Kidney tubule cell (primary cell): ENCODE measurements at places on chromosomes 16 and 17.

GRCh38 chr17:12230481-12231354 is 210.0 kb downstream of the MAP2K4 start:
- no peak for DNase-seq

- DNase-seq = no peak
These were observed 101.2 kb downstream of the OR1D5 start for GRCh38 chr17:2962236-2962635.

GRCh38 chr17:57916925-57917858 is 38.0 kb downstream of the CUEDC1 start:
- peak; percentile 41 for DNase-seq

DNA sequence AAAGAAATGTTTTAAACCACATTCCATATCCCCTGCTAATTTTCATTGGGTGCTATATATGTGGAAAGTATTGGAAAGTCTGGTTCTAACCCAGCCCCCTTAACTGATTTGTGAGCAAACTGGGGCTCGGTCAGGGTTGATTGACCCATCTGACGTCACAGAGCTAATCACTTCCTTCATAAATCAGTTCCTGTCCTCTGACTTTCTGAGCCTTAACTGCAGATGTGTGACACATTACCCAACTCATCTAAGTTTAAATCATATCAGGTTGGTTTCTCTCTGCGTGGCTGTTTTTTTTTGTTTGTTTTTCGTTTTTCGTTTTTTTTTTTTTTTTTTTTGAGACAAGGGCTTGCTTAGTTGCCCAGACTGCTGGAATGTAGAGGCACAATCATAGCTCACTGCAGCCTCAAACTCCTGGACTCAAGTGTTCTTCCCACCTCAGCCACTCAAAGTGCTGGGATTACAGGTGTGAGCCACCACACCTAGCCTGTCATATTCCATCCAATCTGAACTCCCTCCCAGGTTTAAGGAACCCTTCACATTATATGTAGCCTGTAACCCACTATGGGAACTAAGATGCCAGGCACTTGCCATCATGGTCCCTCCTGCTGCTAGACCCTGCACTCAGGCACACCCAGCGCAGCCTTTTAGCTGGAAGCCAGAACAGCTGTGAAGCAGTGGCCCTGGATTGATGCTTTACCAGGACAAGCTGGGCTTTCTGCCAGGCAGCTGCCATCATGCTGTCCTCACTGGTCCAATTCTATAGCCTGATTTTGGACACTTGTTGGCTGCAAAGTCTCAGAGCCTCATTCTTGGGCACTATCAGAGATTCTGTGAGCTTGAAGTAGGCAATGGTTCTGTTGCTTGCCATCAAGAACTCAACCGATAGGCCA is 6.9 kb upstream of the BPTF start:
- peak; percentile 74 for DNase-seq

DNA sequence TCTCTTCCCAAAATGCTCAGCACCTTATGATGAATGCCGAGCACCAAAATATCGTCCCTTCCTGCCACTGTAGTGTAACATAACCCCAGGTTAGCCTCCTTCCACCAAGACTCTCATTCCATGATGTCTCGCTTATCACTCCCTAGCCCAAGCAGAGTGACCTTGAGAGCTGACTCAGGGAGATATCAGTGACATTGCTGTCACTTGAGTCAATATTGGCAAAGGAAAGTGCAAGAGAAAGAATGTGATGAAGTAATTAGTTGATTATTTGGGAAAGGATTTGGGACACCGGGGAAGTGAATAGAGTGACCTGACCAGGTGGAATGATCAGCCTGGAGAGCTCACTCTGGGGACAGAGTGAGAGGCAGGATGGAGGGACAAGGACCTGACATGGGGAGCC is 2.6 kb upstream of the ANKFN1 start:
- no peak for DNase-seq

DNA sequence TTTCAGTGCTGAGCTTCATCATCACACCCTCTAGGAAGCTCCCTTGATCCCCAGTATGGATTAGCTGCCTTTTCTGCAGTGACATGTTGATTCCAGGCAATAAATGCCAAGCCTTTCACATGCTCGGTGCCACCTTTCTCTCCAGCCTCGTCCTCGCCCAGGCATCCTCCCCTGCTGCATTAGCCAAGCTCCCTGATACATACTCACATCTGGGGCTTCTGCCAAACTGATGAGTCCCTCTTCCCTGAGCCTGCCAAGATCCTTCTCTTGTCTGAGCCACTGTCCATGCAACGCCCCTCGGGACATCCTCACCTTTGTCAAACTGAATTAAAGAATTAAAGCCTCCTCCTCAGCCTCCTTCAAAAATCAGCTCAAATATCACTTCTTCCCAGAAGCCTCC is 538.5 kb upstream of the CDH11 start:
- no peak for DNase-seq

DNA sequence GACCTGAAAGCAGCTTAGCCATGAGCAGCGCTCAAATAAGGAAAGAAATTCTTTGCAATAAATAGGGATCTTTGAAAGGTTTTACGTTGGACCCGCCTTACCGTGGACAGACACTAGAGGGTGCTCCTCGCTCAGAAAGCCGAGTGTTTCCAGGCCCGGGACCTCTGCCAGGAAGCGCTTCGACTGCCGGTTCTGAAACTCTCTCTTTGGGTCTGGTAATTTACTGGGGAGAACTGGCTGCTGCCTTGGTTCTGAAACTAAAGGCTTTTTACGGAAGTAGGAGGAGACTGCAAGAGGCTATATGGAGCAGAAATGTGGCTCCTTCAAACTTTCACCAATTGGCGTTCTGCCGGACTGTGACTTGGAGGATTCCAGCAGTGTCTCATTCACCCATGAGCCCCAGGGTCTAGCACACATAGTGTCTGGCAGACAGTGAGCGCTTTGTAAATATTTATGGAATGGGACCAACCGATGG is 45.6 kb upstream of the HOXB9 start:
- DNase-seq = peak; percentile 69

DNA sequence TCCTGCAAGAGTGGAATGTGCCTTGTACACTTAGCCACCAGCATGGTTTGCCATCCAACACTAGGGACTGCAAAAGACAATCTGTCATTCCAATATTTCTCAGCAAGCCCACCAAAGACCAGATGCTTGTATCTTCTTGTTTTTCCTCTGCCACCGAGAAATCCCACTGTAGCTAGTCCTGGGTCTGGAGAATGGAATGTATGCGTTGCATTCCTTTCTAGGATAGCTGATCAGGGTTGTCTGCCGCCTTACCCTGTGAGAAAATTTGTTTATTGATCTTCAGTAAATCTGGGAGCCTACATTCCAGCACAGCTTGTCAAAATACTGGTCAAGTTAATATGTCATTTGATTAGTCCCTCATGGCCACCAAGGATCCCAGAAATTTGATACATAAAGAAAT is 28.1 kb upstream of the ADAMTS18 start:
- DNase-seq = no peak

GRCh38 chr17:29140631-29141513 is 39.3 kb downstream of the MYO18A start:
- no peak for DNase-seq

DNA sequence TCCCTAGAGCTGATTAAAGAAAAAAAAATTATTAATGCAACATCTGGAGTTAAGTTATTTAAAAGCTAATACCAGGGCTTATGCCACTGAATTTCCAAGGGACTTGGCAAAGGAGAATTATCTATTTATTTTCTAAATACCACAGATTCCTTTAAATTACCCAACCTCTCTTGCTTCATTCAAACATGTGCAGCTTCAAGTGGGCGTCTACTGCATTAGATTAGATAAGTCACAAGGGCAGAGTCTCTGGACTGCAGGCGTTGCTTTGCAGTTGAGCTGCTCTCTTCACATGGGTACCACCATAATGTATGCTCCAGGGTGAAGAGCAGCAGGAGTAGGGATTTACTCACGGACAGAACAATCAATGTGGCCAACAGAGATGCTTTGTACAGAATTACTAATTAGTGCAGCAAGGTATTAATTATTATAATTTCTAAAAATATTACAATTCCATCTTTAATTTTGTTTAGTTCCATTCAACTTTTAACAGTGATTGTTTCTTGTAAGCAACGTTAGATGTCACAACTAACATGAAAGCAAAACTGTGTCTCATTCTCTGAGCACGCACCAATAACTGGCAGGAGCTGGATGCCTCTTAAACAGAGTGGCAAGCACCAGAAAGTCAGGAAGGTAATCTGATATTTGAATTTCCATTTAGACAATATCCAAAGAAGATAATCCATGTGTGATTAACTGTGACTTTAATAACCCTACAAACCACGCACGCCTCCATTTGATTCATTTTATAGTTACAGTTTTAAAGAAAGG is 214.2 kb downstream of the STX8 start:
- DNase-seq = peak; percentile 60

- DNase-seq = no peak
These were observed 17.3 kb downstream of the BAHCC1 start for GRCh38 chr17:81412490-81413093.

- no peak for DNase-seq
These were observed 14.1 kb downstream of the TP53 start for GRCh38 chr17:7673239-7673638.

DNA sequence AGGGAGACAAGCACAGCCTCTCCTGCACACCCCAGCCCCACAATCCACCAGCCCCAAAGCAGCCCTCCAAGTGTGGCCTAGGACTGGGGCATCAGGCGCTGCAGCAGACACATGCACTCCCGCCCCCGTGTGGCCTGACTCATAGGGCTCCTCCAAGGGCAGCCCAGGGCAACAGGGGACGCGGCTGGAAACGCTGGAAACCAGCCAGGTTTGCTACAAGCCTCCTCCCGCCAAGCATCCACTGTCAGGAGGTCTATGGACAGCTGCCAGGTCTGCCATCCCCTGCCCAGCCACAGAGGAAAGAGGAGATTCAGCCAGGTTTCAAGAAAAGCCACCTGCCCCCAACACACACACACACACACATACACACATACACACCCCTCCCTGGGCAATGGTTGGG is 25.8 kb downstream of the SRCIN1 start:
- DNase-seq = peak; percentile 76

DNA sequence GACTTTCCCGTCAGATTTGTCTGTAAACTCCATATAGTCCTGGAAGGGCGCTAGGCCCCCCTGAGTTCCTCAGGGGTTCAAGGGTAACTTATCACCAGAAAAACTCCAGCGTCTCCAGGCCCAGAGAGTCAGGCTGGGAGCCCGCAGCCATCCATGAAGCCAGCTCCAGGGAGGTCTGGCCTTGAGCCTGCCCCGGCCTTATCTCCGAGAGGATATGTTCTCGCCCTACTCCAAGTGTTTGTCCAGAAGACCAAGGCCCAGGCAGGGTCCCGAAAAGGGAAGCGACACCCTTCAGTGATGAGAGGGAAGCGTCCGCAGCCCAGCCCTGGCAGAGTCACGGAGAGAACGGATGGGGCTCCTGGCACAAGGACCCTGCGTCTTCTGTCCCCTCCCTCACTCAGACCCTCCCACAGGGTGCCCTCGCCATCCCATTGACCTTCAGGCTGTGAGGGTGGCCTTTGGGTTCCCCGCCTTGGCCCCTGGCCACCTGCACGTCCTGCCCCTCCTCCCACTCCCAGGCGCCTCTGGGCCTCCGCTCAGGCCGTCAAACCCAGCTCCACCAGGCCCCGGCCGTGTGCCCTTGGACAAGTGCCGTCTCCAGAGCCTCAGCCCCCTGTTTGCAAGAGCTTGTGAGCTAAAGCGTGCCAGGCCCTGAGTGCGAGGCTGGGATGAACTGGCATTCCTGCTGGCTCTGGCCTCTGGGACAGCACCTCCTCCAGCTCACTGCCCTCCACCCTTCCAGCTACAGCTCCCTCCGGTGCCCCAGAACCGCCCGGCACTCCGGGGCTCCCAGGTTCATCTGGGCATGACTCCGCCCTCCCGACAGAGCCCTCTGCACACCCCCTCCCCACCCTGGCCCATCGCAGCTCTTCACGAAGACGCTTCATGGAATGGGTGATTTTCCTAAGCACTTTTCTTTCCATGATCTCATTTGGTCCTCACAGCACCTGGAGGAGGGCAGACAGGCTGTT is 83.4 kb downstream of the ZDHHC7 start:
- DNase-seq = no peak

- DNase-seq = peak; percentile 75
These were observed 1.3 kb downstream of the HNF1B start for GRCh38 chr17:37743612-37743874.

DNA sequence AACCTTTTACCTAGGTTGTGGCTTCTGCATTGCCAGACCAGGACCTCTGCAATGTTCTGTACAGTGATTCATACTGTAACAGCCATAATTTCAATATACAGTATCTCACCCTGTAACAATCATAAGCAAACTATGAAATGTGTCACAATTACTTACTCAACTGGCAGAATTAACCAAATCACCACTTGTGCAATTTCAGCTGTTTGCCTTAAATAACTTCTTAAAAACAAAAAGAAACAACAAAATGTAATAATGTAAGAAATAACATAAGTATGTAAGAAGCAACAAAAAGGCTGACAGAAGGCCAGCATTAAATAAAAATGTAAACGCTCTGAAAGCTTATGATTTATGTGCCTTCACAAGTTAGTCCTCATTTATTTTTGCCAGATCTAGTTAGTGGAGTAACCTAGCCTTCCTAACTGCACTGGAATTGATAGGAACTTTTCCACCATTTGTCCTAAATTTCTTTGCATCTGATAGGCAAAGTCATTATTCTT is 96.9 kb downstream of the SKAP1 start:
- peak; percentile 16 for DNase-seq

GRCh38 chr16:84303023-84303422 is 8.3 kb downstream of the WFDC1 start:
- no peak for DNase-seq

GRCh38 chr16:54459509-54460262 is 173.1 kb upstream of the IRX3 start:
- no peak for DNase-seq

DNA sequence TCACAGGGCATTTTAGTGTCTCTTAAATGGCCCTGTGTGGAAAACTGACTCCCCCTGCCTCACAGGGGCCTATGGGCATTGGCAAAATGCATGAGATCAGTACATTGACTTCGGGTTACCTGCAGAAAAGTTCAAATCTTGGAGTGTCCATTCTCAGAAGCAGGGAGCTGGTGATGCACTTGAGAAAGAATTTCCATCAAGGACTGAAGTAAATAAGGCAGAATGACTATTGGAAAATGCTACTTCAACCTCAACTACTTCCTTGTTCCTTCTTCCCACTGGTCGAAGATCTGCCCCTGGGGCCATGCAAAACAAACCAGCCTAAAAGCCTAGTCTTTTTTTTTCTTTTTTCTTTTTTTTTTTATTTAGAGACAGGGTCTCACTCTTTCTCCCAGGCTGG is 13.8 kb upstream of the GSDMA start:
- peak; percentile 52 for DNase-seq

GRCh38 chr16:4746215-4746614 is 11.9 kb downstream of the DNAAF8 start:
- DNase-seq = no peak

GRCh38 chr16:71210-71539 is 1.3 kb downstream of the RHBDF1 start:
- DNase-seq = no peak

- no peak for DNase-seq
These were observed 31.1 kb downstream of the HS3ST3B1 start for GRCh38 chr17:14331982-14332298.

- no peak for DNase-seq
These were observed 7.0 kb downstream of the MEFV start for GRCh38 chr16:3249451-3249850.

- DNase-seq = peak; percentile 75
These were observed 836 bp upstream of the MMP15 start for GRCh38 chr16:58024486-58025350.
